ENCODE measurements at places on chromosomes 3 and 15.
A peak's percentile ranks its signal among the peaks of the same experiment; 100 is the strongest.

GRCh38 chr3:169241991-169242707 lies 421.4 kb downstream of the MECOM start:
- no peak for DNase-seq

GRCh38 chr15:50353251-50353974 lies 1.6 kb downstream of the GABPB1 start:
- DNase-seq, result no peak

GRCh38 chr15:80160570-80161156 lies 7.9 kb downstream of the FAH start:
- no peak for DNase-seq

DNA sequence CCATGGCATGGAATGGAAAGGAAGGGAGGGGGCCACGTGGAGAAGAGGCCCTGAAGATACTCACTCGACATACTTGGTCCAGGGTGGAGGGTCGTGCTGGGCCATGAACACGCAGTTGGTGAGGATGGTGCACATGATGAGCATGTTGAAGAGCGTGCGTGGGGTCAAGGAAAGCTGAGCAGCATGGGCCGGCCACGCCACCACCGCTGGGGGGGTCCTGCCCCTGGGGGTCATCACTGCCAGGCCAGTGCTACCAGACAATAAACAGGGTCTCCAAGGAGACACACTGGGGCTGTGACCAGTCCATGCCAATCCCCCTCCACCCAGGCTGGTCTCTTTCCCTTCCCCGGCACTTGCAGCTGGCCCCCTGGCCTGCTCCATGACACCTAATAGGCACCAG lies 27.2 kb downstream of the SCN5A start:
- DNase-seq, result no peak

- no peak for DNase-seq
Measured at GRCh38 chr15:48020166-48020565, 100.6 kb upstream of the SLC24A5 start.

DNA sequence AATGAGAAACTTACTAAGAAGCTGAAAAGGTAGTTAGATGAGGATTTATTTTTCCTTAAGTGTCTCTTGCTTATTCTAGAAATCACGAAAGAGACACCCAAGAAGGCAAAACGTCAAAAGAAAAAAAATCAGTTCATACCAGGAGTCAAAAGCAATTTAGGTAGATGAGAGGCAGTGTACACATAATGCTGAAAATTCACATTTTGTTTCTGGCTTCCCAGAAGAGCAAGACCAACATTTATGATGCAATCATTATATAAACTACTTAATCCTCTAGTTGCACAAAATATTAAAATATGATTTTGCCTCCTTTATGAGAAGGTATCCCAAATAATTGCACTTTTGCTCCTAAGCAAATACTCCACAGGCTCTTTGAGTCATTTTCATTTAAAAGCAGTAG lies 228.0 kb downstream of the FMN1 start:
- DNase-seq, result no peak

DNA sequence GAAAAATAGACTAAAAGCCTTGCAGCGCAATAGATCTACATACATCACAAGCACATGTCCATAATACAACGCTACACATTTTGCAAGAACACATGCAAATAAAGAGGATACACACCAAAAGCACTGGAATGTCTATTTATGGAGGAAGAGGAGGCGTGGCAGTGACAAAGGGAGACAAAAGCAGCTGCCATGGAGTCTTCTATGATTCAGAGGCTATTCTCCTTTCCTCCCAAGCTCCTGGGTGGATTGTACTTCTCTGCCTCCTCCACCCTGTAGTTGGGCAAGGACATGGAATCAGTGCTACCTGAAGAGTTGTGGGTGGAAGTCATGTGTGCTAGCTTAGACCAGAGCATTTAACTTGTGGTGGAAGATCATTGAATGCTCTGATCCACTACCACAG lies 57.9 kb upstream of the ABHD2 start:
- DNase-seq, result no peak

DNA sequence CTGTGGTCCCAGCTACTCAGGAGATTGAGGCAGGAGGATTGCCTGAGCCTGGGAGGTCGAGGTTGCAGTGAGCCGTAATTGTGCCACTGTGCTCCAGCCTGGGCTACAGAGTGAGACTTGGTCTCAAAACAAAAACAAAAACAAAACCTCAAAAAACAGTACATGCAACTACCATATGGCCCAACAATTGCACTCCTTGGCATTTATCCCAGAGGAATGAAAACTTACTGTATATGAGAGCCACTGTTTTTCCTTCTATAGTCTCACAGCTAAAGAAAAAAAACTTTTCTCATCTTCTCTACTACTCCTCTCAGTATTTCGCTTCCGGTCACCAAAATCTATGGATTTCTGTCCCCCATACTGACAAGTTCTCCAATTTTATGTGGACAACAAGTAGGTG lies 84.3 kb downstream of the FLNB start:
- DNase-seq, result no peak

- no peak for DNase-seq
Measured at GRCh38 chr3:193673845-193674244, 80.8 kb downstream of the OPA1 start.

GRCh38 chr3:168021737-168022450 lies 73.8 kb downstream of the GOLIM4 start:
- DNase-seq, result no peak

DNA sequence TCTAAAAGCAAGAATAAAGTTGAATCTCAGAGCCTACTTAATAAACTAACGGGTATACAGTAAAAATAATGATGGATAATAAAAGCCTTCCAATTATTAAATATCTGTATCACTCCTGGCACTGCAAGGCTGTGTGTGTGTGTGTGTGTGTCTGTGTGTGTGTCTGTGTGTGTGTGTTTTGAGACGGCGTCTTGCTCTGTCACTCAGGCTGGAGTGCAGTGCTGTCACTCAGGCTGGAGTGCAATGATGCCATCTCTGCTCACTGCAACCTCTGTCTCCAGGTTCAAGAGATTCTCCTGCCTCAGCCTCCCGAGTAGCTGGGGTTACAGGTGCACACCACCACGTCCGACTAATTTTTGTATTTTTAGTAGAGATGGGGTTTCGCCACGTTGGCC lies 62.5 kb downstream of the TBL1XR1 start:
- DNase-seq, result no peak

DNA sequence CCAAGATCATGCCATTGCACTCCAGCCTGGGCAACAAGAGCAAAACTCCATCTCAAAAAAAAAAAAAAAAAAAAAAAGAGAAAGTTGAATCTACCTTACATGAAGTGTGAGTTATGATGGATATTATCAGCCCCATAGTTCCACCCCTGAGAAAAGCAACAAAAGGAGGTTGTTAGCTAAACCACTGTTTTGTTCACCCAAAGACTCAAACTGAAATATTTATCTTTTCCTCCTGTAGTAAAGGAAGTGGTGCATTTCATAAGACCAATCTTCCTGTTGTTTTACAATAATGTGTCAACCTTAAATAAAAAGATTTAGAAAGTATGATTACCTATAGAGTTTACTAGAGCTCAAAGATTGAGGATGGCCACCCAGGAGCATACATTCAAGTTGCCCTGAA lies 18.7 kb upstream of the TRMT10C start:
- DNase-seq, result no peak

- DNase-seq, result no peak
Measured at GRCh38 chr3:73140772-73141442, 79.4 kb downstream of the EBLN2 start.

DNA sequence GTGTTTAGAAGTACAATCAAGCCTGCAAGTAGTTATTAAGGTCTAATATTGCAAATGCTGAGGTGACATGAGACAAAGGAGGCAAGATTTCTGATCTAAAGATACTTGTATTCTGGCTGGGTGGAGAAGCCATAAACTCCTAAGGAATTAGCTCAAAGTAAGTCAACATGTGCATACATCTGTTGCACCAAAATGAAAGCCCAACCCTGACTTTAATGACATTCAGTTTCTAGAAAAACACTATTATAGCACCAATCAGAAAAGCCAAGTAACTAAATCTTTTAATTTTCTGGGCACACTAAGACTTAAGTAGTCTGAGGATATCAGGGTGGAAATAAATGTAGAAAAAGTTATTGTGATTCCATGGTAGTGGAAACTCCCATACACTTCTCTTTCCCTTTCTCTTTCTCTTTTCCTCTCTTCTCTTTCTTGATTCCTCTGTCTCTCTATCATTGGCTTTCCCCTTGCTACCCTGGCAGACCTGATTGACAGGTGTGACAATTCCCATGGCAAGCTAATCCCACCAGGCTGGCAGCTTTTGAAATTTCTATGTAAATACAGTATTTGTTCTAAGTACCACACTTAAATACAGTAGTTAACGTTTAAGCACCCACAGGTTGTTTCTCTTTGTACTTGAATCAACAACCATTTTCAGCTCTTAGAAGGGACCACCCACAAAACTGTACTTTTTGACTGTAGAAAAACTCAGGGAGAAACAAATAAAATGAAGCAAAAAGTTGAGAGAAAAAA lies 528.4 kb upstream of the SEMA6D start:
- no peak for DNase-seq

DNA sequence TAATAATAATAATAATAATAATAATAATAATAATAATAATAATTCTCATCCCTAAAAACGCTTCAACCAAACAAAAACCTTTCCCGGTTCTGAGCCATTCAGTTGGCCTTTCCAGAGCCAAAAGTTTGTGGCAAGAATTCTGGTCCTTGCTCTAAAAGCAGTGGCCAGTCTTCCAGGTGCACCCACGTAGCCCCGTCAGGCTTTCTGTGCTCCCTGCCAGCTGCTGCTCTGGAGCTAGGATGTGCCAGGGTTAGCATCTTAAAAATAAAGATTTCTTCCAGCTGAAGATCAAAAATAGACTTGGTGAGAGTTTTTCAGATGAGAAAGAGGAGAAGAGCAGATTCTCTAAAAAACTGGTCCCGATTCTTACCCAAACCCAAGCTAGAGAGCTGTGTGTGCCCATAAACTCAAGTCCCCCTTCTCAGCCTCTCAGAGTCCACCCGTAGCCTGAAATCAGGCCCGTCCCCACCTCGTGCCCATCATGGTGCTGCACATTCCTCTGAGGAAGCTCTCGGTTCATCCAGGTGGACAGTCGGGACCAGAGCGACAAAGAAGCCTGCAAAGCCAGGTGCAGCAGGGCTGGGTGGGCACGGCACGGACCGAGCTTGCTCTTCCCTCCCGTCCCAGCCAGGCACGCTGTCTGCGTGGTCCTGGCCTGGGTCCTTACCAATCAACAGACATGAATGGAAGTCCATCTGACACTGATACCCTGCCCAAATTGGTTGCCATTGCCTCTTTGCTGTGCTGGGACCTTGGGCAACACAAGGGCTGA lies 155.6 kb downstream of the LRRC28 start:
- DNase-seq, result no peak

GRCh38 chr15:25188551-25189101 lies 233.8 kb downstream of the SNRPN start:
- no peak for DNase-seq

DNA sequence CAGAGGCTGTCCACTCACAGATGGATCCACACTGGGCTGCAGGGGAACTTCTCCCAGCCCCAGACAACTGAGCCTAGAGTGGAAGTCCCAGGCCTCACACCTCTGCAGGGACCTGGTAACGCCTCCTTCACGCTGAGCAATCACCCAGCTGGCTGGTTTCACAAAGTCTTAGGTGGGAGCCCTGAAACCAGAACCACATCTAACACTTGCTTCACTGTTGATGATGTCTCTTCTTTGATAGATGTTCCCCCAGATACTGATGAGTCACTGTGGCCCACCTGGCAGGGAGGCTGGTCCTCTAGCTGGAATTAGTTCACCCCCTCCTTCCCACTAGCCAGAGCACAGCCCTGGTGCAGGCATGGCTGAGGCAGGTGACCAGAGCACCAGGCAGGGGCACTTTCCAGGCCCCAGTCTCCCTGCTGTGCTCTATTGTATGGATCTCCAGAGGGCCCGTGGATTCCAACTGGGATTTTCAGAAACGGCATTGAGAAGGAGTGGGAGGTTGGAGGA lies 33.5 kb downstream of the MYL3 start:
- DNase-seq, result no peak

- no peak for DNase-seq
Measured at GRCh38 chr3:172680684-172681083, 30.2 kb downstream of the NCEH1 start.

DNA sequence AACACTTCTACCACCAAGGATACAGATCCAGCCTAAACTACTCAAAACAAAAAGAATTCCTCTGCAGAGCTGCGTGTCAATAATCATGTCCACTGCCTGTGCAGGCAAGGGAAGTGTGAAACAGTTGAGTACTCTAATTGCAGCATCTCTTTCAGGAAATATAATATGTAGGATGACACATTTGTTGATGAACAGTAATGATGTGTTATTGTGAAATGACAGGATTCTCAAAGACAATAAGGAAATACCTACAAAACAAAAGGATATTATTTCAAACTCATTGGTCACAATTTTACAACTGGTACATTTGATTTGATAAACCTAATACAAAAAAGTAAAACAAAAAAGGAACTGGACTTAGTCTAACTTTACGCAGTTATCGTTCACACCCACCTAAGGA lies 4.4 kb downstream of the SPG11 start:
- DNase-seq, result no peak

DNA sequence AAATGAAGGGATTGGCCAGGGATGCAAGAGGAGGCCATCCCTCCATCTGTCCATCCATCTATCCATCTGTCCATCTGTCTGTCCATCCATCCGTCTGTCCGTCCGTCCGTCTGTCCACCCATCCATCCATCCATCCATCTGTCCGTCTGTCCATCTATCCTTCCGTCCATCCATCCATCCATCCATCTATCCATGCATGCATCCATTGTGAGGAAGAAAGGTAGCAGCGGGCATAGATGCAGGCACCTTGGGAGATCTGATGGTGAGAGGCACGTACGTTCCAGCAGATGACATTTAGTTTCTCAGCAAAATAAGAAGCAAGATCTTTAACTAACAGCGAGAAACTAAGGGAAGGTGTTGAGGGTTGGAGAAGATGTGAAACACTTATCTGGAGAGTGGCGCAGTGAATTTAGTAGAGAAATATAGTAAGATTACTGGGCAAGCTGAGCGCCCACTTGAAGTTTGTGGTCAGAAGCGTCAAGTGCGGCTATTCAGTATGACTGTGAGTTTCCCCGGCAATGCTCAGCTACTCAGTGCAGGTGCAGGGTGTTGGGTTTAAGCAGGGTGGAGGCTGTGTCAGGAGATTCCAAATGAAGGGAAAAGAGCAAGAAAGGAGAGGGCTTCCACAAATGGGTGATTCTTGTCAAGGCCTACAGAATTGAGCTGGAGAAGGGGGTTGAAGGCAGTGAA lies 22.4 kb upstream of the SRP14 start:
- no peak for DNase-seq

GRCh38 chr3:178618896-178619295 lies 82.7 kb downstream of the KCNMB2 start:
- DNase-seq, result no peak

DNA sequence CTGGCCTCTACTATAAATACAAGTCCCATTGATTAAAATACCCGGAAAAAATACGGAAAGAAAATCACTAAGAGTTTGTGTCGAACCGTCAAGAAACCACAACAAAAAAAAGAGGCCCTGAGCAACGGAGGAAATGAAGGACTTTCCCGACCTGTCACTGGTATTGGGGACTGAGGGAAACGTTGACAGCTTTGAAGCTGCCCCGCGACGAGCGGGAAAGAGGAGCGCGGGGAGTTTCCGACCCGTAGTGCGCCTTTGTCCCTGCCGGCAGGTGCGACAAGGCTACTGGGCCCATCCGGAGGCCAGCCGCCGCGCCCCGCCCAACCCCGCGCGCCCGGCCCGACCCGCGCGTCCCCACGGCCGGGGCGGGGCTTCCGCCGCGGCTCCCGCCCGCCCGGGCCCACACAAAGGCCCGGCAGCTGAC lies 416 bp downstream of the PBRM1 start:
- DNase-seq, result peak; percentile 42

All from activated CD8-positive, alpha-beta memory T cell treated with anti-CD3 and anti-CD28 coated beads for 4 hours (primary cell).